Dorsolateral prefrontal cortex (tissue), 122 donors: ENCODE measurements at places on chromosomes 12 and 14. TPM values are rescaled to one million over a fixed set of nuclear protein-coding genes. Genes with fewer than 3 reads are reported as not detected.

DYRK2 gene
- 20.9 TPM for total RNA-seq

DNA sequence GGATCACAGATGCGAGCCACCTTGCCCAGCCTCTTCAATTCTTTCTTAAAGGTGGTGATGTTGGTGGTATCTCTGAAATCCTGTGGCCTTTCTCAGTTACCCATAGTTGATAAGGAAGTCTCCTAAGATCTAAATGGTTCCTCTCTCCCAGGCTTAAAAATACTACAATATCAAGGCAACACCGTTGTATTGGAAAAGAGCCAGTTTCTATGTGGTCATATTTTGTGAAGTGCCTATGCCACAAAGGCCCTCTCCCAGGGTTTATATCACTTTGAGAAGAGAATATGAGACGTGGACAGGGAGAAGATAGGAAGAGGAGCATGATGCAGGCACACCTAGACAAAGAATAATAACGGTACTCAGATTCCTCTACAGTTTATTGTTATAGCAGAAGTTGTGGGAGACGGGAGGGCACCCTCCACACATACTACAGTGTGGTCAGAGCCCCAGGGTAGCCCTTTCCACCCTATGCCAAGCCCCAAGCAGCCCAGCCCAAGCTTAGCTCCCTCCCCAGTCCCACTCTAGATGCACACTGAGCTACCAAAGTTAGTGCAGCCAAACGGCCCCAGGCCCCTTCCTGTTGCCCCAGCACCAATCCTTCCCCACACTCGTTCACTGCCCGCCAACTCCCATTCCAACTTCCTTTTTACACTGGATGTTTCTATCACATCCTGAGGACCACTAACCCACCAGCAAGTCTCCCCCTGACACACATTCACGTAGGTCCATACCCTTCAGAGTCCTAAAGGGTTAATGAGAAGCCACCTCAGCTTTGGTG lies 8.3 kb downstream of the NDRG2 start:
- DNase-seq: no peak

MFAP5 gene
- 0.25 TPM for total RNA-seq

DNA sequence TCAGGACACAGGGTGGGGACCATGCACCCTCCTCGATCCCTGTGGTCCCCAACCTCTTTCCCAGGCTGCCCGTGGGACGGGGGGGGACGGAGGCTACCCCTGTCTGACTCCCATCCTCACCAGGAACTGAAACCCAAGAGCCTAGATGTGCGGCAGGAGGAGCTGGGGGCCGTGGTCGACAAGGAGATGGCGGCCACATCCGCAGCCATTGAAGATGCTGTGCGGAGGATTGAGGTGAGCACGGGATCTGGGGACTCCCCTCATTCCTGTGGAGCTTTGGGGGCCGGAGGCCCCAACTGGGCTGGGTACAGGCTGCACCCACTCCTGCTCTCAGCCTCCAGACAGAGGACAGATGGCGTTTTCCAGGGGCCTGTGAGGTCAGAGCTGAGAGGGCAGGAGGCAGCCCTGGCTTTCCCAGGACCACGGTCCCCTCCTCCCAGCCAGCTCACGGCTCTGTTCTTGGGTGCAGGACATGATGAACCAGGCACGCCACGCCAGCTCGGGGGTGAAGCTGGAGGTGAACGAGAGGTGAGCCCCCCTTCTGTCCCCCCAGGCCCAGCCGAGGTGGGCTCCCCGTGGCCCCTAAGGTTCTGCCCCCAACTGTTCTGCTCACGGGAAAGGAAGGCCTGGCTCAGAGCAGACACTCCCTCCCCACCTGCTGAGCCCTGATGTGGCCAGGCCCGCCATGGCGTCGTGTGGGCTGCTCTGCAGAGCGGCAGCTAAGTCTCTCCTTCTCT lies 24.2 kb downstream of the HIP1R start:
- DNase-seq: no peak

DNA sequence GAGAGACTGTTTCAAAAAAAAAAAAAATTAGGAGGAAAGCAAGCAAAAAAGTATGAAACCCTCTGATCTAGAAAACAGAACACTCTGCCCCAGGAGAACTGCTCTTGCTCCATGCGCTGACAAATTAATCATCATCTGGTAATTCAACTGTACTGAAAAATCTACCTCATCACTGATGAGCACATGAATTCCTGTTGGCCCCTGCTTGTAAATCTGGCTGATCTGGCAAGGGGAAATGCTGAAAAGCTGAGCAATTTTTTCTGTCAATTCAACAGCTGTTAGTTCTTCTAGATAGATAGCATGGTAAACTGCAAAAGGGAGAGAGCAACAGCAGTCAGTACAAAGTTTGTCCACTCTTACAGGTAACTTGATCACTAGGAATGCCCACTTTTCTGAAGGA lies 15.2 kb upstream of the CSRNP2 start:
- no peak for DNase-seq

DNA sequence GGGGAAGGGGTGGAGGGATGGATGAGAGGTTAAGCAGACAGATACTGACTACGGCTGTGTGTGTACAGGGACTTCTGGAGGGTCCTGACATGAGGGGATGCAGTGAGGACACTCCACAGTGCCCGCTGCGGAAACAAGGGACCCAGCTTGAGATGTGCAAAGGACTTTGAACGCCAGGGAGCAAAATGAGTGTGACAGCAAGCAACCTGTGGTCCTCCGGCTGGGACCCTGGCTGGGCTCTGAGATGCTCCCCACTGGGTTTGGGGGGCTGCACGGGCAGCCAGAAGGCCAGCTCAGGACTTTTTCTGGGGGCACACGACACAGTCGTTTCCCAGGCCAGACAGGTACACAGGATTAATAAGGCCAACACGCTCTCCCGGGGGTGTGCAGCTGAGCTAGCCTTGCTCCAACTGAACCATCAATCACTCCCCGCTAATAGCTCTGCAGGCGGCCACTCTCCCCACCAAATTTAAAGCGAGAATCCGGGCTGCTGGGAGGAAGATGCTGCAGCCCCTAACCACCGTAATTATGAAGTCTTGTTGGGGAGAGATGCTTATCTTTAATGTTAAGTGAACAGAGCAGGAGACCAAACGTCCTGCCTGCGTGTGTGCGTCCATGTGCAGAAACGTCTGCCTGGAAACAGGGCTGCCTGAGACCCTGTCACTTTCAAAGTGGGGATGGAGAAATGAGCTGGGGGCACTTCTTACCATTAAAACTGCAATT lies 51.6 kb upstream of the DLK1 start:
- no peak for DNase-seq
